Activated T-helper 1 cell treated with anti-CD3 and anti-CD28 coated beads, Interleukin-12 subunit alpha, Interleukin-12 subunit beta, Interleukin-2, Interleukin-4 antibody, amounts not matched to agents 30 ng/mL and 10 ng/mL and 1 ng/mL, durations not matched to agents 14 hours and 24 hours and 36 hours (primary cell): ENCODE measurements at places on chromosomes 4 and X. TPM values are rescaled to one million over a fixed set of nuclear protein-coding genes. Genes with fewer than 3 reads are reported as not detected.

Gene TMEM271
- not detected in 2 replicates for total RNA-seq

- no peak for DNase-seq
Observed at GRCh38 chrX:25427873-25428555, 412.2 kb upstream of the ARX start.

Gene RENBP
- 12.8 and 14.0 TPM in 2 replicates for total RNA-seq

Gene PDGFC
- not detected in 2 replicates for total RNA-seq

- no peak for DNase-seq
Observed at GRCh38 chrX:43456063-43456462, 200.0 kb upstream of the MAOA start.

DNA sequence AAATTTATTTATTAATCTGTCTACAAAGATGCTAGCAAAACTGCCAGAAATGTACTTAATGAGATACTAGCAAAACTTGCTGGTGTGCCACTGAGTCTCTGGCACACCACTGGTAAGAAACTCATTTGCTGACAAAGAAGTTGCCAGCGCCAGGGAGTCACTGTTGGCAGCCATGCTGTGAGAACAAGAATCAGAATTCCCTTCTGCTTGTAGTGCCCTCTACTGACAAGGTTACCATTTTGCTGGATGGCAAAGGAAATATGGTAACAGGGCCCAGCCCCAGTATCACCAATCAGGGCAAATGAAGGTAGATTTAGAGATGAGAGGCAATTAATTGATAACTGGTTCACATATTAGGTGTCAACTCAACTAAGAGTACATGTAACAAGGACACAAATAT, 750.1 kb upstream of the ADGRL3 start:
- DNase-seq: no peak

GRCh38 chr4:6500481-6501140, 28.2 kb upstream of the PPP2R2C start:
- DNase-seq: no peak

Gene MED12
- 59.9 and 65.4 TPM in 2 replicates for total RNA-seq

Gene TRO
- 0.78 and 1.3 TPM in 2 replicates for total RNA-seq

DNA sequence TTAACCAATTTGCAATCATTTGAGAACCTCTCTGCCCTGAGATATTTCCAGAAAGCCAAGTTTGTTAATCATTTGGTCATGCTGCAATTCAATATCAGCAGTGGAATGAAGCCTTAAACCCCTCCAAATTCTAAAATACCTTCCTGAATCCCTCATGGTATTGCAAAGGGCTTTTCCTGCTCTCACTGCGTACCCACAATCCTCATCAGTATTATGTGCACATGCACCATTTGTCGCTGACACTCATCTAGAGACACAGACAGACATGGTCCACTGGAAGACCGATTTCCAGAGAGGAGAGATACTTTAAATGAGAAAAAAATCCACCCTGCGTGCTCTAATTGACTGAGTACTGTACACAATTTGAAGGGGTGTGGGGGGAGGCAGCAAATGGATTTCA, 104.4 kb downstream of the GPC3 start:
- no peak for DNase-seq

DNA sequence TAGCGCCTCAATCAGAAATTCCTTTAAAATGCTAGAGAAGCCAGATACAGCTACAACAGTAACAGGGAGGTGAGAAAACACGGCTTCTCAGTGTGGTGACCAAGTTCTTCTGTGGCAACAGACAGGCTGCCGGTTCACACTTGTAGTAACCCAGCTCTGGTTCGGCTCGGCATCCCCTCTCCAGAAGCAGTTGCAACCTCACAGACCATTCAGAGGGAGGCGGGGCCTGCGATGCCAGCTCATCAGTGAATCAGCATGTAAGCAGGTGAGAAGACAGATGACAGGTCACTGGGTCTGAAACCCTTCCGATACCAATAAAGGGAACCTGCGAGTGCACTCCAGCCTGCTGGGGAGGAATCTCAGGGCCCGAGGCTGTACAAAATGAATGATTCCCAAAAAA, 251.0 kb downstream of the KCNIP4 start:
- no peak for DNase-seq

- DNase-seq: no peak
Observed at GRCh38 chr4:121077496-121077895, 5.2 kb upstream of the NDNF start.

Gene APOO
- total RNA-seq: 29.0 and 30.0 TPM in 2 replicates

Gene FAM184B
- total RNA-seq: not detected in 2 replicates

GRCh38 chr4:152691761-152692160, 12.0 kb upstream of the TMEM154 start:
- DNase-seq: no peak

Gene HNRNPH2
- total RNA-seq: 20.6 and 21.3 TPM in 2 replicates

GRCh38 chrX:151228935-151229334, 52.6 kb downstream of the GPR50 start:
- DNase-seq: no peak

- no peak for DNase-seq
Observed at GRCh38 chr4:74665876-74666275, 128.4 kb downstream of the BTC start.

DNA sequence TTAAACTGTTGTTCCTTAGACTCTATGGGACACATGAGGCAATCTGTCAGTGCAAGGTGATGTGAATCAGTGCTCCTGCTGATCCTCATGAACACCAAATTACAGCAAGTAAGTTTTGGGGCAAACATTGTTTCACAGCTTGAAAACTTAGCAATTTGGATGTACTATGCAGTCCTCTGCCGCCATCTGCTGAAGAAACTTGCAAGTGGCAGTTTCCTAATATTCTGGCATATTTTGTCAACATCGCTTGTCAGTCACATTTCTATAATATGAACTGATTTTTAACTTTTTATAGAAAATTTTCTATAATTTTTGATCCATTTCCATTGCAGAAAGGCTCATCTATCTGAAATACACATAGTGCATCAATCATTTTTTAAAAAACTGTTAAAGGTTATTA, 56.3 kb downstream of the ZAR1 start:
- DNase-seq: no peak

DNA sequence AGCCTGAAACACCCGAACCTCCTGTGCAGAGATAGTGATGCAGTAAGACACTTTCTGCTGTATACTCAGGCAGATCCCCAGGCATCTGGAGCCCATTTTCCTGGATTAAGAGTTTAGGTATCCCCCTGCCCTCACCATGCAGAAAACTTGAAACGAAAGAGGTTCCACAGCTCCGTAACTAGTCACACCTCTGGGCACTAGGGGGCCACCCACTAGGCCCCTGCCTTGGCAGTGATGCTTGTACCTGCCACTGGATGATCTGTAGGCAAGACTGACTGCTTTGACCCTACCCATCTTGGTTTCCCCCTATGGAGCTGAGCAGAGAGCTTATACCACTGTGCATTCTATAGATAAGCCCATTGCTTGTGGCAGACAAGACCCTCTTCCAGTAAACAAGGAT, 940.6 kb downstream of the PCDH19 start:
- no peak for DNase-seq

Gene GRPR
- total RNA-seq: not detected in 2 replicates

- no peak for DNase-seq
Observed at GRCh38 chr4:110878956-110879355, 256.1 kb upstream of the PITX2 start.

Gene IL3RA
- 4.2 and 5.3 TPM in 2 replicates for total RNA-seq

Gene ARR3
- total RNA-seq: not detected in 2 replicates

GRCh38 chrX:38669428-38669827, 108.1 kb downstream of the TSPAN7 start:
- DNase-seq: no peak

GRCh38 chrX:68865300-68865699, 36.5 kb downstream of the EFNB1 start:
- DNase-seq: no peak

GRCh38 chrX:30572004-30572403, 5.6 kb downstream of the TASL start:
- no peak for DNase-seq

Gene MAD2L1
- 63.3 and 69.0 TPM in 2 replicates for total RNA-seq

- no peak for DNase-seq
Observed at GRCh38 chrX:149476513-149476912, 28.6 kb downstream of the IDS start.

Gene ATP1B4
- not detected in 2 replicates for total RNA-seq

Gene POF1B
- 0.05 and 0.12 TPM in 2 replicates for total RNA-seq

Gene GPR173
- not detected in 2 replicates for total RNA-seq

GRCh38 chrX:34813618-34814017, 129.0 kb upstream of the FAM47B start:
- no peak for DNase-seq

DNA sequence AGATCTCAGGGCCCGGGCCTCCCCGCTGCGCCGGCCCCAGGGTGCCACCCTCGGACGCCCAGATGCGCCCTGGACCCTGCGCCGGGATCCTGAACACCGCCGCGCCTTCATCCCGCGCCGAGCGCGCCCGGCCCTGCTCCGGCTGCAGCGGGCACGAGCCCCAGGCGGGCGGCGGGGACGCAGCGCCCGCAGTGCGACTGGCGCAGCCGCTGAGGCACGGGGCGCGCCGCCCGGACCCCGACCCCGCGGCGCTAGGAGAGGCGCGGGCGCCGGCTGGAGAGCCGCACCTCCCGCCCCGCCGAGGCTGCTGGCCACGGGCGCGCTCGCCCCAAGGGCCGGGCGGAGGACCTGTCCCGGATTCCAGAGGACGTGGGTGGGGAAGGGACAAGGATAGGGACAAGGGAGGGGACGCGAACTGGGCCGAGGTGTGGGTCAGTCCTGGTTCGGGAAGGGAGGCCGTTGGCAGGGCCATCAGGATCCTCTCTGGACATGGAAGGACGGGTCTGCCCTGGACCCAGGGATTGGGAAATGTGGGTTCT, 1.1 kb downstream of the ZFYVE28 start:
- DNase-seq: no peak

DNA sequence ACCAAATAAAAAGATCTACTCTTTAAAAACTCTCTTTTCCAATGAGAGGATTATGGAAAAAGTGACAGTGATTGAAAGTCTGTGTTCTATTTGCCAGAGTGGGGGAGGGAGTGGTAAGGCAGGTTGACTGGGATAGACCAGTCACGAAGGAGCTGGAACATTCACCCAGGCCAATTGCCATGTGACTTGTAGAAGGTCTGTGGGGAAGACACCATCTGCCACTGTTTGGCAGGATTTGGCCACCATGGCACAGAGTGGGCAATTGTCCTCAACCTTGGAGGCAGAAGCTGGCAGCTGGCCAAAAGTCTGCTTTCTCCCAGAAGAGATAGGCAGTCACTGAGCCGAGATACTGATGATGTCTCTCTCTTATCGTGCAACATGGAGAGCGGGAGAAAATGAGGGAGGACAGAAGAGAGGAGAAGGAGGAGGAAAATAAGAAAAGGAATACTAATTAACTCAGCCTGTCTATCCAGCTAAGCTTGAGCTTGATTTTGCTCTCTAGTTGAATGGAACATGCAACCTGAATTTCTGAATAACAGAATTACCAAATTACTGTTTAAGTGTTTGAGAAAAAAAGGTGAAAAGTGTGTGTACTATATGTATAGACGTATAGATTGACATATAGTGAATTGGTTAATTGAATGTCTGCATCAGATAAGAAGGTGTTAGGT, 267.1 kb downstream of the ARHGAP24 start:
- DNase-seq: no peak

GRCh38 chr4:81197864-81198524, 17.0 kb downstream of the PRKG2 start:
- DNase-seq: no peak

Gene FAM53A
- total RNA-seq: 2.5 and 5.5 TPM in 2 replicates

DNA sequence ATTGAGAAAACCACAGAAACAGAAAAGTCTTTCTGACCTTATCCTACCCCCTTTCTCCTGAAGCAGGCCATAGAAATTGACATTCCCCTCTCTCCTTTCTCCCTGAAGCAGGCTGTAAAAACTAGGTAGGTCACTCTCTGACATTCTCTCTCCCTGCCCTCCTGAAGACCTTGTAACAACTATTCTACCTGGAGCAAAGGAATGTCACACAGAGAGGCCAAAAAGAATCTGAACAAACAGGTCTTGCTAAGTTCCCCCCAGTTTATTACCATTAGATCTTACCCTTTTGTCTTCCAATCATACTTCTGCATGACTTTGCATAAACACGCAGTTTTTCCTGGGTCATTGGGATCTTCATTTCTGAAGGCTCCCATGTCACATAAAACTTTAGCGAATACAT, 198.3 kb upstream of the GYPA start:
- no peak for DNase-seq

GRCh38 chr4:74975848-74976824, 43.2 kb downstream of the PARM1 start:
- no peak for DNase-seq

DNA sequence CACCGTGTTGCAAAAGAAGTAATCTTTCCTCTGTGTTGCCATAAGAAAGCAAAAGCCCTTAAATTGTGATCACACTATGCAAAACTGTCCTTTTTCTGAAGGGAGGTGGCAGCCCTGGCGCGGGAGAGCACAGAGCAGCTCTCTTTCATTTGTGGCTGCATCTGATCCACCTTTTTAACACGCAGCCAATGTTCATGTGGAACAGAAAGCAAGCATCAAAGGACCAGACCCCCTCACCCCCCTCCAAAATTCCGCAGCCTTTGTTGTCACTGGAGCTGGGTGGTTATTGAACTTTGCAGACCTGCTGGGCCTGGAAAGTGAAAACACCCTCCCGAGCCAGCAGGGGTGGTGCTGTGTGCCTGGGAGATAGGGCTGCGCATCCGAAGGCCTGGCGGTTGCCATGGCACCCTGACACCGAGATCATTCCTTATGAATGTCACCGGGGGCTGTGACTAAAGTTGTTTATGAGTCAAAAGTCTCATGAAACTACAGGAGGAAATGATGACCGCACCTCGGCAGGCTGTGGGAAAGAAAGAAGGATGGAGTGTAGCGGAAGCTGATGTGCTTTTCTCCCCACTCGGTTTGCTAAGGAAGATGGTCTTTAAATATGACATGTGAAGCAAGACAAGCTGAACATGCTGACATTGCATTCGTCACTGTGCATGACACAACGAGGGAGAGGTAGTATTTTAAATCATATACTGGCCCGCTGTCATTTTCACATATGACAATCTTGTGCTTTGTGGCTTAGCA, 367.4 kb downstream of the UNC5C start:
- DNase-seq: no peak

DNA sequence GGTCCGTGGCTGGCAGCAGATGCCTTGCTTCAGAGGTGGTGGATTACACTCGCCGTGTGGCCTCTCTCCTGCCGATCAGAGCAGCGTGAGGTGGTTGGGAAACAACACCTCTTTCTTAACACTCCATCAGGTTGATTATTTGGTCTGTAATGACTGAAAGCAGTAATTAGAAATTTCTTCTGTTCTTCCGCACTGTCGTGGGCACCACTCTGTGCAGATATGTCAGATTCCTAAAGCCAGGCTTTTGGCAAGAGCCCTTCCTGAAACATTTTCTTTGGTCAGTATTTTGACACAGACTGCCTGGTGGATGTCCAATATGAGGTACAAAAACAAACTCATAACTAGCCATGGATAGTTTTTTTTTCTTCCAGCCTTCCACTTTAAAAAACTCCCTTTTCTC, 100.9 kb downstream of the FNIP2 start:
- DNase-seq: no peak

Gene SLC10A6
- not detected in 2 replicates for total RNA-seq

GRCh38 chrX:70062961-70063550, 799 bp downstream of the OTUD6A start:
- DNase-seq: no peak

GRCh38 chrX:14851526-14851925, 21.3 kb downstream of the FANCB start:
- no peak for DNase-seq

- DNase-seq: no peak
Observed at GRCh38 chrX:66233209-66233608, 69.2 kb downstream of the HEPH start.

Gene GAGE12J
- total RNA-seq: not detected in 2 replicates

Gene PGRMC2
- 43.4 and 45.8 TPM in 2 replicates for total RNA-seq

Gene GRK4
- 4.4 and 4.5 TPM in 2 replicates for total RNA-seq

Gene DMRTC1B
- total RNA-seq: not detected in 2 replicates
